Psoas muscle (tissue), 8 donors: ENCODE measurements at places on chromosomes 6 and 20. TPM values are rescaled to one million over a fixed set of nuclear protein-coding genes. Genes with fewer than 3 reads are reported as not detected.

DNA sequence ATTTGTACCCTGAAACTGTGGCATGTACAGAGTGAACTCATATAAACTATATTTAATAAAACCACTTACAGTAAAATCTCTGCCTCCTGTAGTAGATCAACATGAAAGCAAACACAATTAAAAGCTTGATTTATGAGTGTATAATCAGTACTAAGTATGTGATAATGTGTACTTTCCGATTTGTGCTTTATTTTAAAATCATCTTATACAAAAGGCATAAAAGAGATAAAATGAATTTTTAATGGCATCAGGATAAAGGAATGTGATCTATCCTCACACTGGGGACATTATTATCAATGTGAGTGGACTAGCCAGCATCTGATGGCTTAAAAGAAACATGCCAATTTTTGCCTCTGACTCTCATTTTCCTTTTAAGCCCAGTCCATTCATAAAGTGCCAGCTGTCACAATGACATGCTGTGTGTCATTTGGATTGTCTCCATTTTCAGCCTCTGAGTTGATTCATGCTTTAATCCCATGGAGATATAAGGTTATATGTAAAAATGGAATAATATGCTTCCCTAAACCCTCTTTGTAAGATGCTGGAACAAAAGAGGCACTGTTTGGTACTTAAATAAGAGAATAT, 831.6 kb upstream of the EYS start:
- H3K36me3 ChIP-seq = no peaks in the 10 kb centered on the region
- H3K4me3 ChIP-seq = no peak overlapping the region
- no peak overlapping the region for H3K27ac ChIP-seq

- no peaks in the 10 kb centered on the region for H3K36me3 ChIP-seq
- H3K4me3 ChIP-seq = no peak overlapping the region
- no peaks in the 10 kb centered on the region for H3K4me1 ChIP-seq
- DNase-seq = no peak
- no peaks in the 10 kb centered on the region for H3K27me3 ChIP-seq
Measured at GRCh38 chr6:8905757-8906156, 470.4 kb upstream of the SLC35B3 start.

DNA sequence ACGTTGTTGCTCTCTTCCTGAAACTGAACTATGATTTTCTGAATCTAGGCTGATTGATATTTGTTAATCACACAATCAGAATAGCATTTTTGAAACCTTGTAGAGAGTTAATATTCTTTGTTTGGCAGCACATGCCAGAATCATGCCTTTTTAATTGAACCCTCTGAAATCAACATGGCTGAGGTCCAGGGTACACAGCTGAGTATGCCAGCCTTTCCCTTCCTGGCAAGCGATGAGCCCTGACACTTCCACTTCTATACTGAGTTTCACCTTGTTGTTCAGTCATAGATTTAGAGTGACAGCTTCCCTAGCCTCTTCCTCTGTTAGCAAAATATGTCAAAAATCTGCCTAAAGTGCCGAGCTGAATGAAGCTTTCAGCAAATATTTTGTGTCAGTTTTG, 6.8 kb downstream of the HDDC2 start:
- no peak for DNase-seq
- no peak overlapping the region for H3K4me3 ChIP-seq
- no peaks in the 10 kb centered on the region for H3K27me3 ChIP-seq

DNA sequence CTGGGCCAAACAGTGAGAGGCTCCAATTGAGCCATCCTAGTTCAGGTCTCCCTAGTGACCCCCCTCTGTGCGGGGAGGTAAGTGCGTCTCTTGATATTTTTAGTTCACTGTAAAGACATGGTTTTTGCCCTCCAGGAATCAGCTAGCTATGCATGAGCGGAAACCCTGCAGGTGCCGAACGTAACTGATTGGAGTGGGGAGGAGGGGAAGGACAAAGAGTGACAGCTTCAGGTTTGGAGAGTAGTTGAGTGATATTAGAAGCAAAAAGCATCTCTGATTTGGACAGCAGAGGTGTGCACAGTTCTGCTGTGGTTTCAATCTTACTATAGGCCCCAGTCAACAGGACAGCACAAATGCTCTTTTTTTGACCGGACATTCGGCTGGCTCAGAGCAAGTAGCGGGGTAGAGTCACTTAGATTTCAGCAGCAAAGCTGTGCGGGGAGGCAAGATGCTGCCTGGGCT, 31.8 kb downstream of the TBC1D7 start:
- no peak for DNase-seq
- H3K27me3 ChIP-seq = no peaks in the 10 kb centered on the region
- H3K4me3 ChIP-seq = no peak overlapping the region
- H3K4me1 ChIP-seq = no peaks in the 10 kb centered on the region
- H3K36me3 ChIP-seq = no peaks in the 10 kb centered on the region

Gene OR12D3
- not detected for total RNA-seq

- DNase-seq = no peak
- no peaks in the 10 kb centered on the region for H3K27me3 ChIP-seq
- no peak overlapping the region for H3K27ac ChIP-seq
- no peak overlapping the region for H3K4me3 ChIP-seq
- no peaks in the 10 kb centered on the region for H3K36me3 ChIP-seq
Measured at GRCh38 chr20:42949950-42950349, 239.8 kb downstream of the PTPRT start.

GRCh38 chr20:54633374-54634355, 158.3 kb downstream of the DOK5 start:
- H3K4me3 ChIP-seq = no peak overlapping the region
- peaks cover 7% of the 10 kb centered on the region for H3K4me1 ChIP-seq
- H3K36me3 ChIP-seq = no peaks in the 10 kb centered on the region
- no peaks in the 10 kb centered on the region for H3K27me3 ChIP-seq
- no peak overlapping the region for H3K27ac ChIP-seq
- DNase-seq = no peak

Gene BPIFB2
- not detected for total RNA-seq

- DNase-seq = no peak
- no peaks in the 10 kb centered on the region for H3K27me3 ChIP-seq
- H3K36me3 ChIP-seq = no peaks in the 10 kb centered on the region
- H3K4me3 ChIP-seq = no peak overlapping the region
Measured at GRCh38 chr6:147538821-147539220, 30.3 kb downstream of the SAMD5 start.

DNA sequence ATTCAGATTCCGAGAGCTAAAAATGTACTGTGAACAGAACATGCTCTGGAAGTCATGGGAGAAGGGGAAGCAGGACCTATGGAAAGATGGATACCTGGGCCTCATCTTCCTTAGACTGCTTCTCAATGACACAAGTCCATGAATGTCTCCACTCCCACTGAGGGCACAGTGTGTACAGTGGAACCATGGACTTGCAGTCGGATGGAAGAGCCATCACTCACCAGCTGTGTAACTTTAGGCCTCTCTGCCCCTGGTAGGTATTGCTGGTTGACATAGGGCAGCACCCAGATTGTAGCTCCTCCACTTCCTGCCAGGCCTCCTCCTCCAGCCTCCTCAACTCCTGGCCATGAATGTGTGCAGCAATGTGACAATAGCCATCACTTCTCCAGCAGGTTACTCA, 52.5 kb downstream of the MAFB start:
- H3K27me3 ChIP-seq = no peaks in the 10 kb centered on the region
- H3K4me1 ChIP-seq = no peaks in the 10 kb centered on the region
- no peak for DNase-seq

Gene ERVFRD-1
- not detected for total RNA-seq

- DNase-seq = no peak
- no peak overlapping the region for H3K27ac ChIP-seq
- no peaks in the 10 kb centered on the region for H3K36me3 ChIP-seq
Measured at GRCh38 chr6:74249658-74250057, 553.7 kb downstream of the CD109 start.

- no peaks in the 10 kb centered on the region for H3K27me3 ChIP-seq
- peaks cover 11% of the 10 kb centered on the region for H3K4me1 ChIP-seq
- no peak for DNase-seq
- H3K36me3 ChIP-seq = no peaks in the 10 kb centered on the region
- no peak overlapping the region for H3K4me3 ChIP-seq
- H3K27ac ChIP-seq = peak overlapping the region; percentile 10
Measured at GRCh38 chr6:37141281-37142049, 28.5 kb upstream of the PIM1 start.

- H3K27ac ChIP-seq = no peak overlapping the region
- no peaks in the 10 kb centered on the region for H3K36me3 ChIP-seq
- no peak for DNase-seq
- H3K27me3 ChIP-seq = no peaks in the 10 kb centered on the region
Measured at GRCh38 chr6:134261766-134262165, 56.1 kb downstream of the SGK1 start.

Gene LRRC73
- total RNA-seq = 0.20 TPM

GRCh38 chr20:33821270-33821836, 10.2 kb downstream of the CHMP4B start:
- no peaks in the 10 kb centered on the region for H3K36me3 ChIP-seq
- peaks cover 66% of the 10 kb centered on the region for H3K4me1 ChIP-seq
- no peak overlapping the region for H3K27ac ChIP-seq
- no peaks in the 10 kb centered on the region for H3K27me3 ChIP-seq
- no peak for DNase-seq
- H3K4me3 ChIP-seq = no peak overlapping the region

GRCh38 chr6:34233867-34234266, 2.8 kb upstream of the HMGA1 start:
- H3K4me3 ChIP-seq = no peak overlapping the region
- DNase-seq = peak; percentile 37
- H3K36me3 ChIP-seq = no peaks in the 10 kb centered on the region
- H3K27me3 ChIP-seq = no peaks in the 10 kb centered on the region

DNA sequence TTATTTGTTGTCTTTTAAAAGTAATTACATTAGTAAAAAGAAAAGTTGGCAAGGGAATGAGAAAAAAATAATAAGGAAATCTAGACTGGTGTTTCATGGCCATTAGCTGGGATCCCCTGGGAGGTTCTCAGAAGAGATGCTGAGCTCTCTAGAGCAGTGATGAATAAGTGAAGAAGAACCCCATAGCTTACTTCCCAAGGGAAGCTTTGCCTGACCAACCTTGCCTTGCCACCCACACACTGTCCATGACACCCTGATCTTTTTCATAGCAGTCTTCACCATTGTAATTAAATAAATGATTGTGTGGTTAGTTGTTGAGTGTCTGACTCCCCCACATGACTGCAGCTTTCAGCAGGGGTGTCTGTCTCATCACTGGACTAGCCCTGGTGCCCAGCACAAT, 5.9 kb downstream of the C6orf163 start:
- no peaks in the 10 kb centered on the region for H3K4me1 ChIP-seq
- no peak for DNase-seq
- no peak overlapping the region for H3K4me3 ChIP-seq
- no peak overlapping the region for H3K27ac ChIP-seq
- no peaks in the 10 kb centered on the region for H3K27me3 ChIP-seq
- no peaks in the 10 kb centered on the region for H3K36me3 ChIP-seq

Gene GRM4
- 0.39 TPM for total RNA-seq

- H3K4me3 ChIP-seq = no peak overlapping the region
- H3K36me3 ChIP-seq = no peaks in the 10 kb centered on the region
- DNase-seq = no peak
- no peaks in the 10 kb centered on the region for H3K4me1 ChIP-seq
Measured at GRCh38 chr6:114989279-114989964, 646.6 kb upstream of the HS3ST5 start.

DNA sequence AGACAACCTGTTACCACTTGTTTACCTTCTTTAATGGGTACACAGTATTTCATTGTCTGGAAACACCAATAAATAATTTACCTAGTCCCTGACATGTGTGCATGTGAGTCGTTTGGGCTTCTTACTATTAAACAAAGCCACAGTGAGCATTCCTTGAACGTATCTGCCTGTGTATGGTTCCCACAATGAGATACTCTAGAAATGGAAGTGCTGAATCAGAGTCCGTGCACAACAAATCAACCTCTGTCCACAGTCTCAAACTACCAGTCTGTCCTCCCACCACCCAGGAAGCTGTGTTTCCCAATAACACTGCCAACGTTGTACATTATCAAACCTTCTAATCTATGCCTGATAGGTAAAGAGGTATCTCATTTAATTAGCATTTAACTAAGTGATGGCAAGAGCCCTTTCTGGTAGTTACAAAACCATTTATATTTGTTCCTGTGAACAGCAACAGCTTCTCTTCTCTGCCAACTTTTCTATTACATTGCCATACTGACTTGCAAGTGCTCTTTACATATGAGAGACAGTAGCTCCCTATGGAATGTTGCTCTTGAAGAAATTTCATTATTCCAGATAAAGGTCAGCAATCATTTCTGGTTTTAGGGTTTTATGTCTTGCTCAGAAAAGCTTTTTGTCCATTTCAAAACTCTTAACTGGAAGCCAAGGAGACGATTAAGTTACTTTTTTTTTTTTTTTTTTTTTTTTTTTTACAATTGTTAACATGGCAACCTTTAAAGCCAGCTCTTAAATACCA, 14.7 kb downstream of the JAG1 start:
- H3K36me3 ChIP-seq = peaks cover 77% of the 10 kb centered on the region
- no peak for DNase-seq
- peaks cover 59% of the 10 kb centered on the region for H3K4me1 ChIP-seq
- H3K27me3 ChIP-seq = no peaks in the 10 kb centered on the region
- peak overlapping the region; percentile 79 for H3K27ac ChIP-seq

Gene MTFR2
- total RNA-seq = not detected

DNA sequence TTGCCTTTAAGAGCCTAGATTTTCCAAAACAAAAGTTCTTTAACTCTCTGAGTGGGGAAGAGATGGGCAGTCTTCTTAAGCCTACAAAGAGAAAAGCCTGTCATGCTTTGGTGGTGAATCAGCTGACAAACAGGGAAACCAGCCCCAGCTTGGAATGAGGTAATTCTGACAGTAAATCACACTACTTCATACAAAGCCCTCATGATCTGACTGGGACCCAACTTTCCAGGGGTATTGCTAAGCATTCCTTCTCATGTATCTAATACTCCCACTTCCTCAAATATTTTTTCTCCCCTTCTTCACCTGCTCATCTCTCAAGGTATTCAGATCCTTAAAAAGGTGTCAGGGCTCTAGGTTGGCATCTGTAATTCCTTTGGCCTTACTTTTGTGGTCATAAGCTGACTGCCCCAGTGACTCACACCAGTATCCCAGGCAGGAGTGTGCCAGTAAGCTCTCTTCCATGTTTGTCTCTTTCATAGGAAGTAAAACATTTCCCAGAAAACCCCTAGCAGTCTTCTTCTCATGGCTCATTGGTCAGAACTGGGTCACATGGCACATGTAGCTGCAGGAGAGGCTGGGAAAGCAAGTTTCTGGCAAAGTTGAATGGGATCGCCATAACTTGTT, 15.0 kb upstream of the TBC1D22B start:
- H3K27ac ChIP-seq = peak overlapping the region; percentile 88
- H3K4me1 ChIP-seq = peaks cover 51% of the 10 kb centered on the region
- no peaks in the 10 kb centered on the region for H3K27me3 ChIP-seq
- no peaks in the 10 kb centered on the region for H3K36me3 ChIP-seq
- no peak for DNase-seq

Gene BACH2
- 6.3 TPM for total RNA-seq

Gene ASXL1
- 39.8 TPM for total RNA-seq

Gene FAM209B
- not detected for total RNA-seq

Gene SMLR1
- total RNA-seq = not detected

Gene RNF39
- total RNA-seq = not detected

DNA sequence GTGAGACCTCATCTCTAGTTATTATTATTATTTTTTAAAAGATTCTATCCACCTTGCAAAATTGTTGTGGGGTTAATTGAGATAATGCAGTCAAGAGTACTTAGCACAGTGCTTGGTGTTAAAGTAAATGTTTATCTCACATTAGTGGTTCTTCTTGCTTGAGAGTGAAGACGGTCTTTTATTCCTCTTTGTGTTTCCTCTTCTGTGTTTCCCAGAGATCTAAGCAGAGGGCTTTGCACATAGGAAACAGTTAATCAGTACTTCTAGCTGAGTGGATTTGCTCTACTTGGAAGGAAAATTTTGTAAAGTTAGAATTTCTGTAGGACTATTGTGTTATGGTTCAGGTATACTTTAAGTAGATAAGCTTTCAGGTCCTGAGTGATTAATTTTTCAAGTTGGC, 3.5 kb downstream of the ARMC2 start:
- H3K4me1 ChIP-seq = peaks cover 29% of the 10 kb centered on the region
- DNase-seq = no peak
- no peak overlapping the region for H3K4me3 ChIP-seq
- H3K27me3 ChIP-seq = no peaks in the 10 kb centered on the region
- no peak overlapping the region for H3K27ac ChIP-seq

Gene PLCB1
- 5.4 TPM for total RNA-seq

Gene DAAM2
- total RNA-seq = 10.7 TPM
